ENCODE measurements at places on chromosomes 5 and 9.

DNA sequence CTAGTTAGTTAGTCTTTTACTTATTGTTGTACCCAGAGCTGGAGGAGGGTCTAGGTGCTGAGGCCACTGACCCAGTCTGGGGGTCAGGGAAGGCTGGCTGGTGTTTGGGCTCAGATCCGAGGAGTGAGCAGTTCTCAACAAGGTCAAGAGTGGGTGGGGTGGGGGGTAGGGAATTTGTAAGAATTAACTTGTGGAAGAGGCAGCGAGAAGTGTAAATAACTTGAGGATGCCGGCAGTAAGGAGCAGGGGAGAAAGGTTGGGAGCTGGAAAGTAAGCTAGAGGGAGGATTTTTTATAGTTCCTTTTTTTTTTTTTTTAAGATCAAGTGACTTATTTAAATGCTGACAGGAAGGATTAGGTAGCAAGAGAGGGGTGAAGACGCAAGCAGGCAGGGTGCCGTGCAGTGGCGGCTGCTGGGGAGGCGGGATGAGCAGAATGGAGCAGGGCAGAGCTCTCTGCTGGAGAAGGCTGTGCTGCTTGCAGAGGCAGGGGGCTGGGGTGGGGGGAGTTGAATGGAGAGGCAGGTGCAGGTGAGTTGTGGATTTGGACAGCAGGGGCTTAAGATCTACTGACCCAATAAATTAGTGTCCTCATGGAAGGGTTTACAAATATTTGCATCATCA is 35.3 kb upstream of the SMIM32 start:
- no peak for DNase-seq

DNA sequence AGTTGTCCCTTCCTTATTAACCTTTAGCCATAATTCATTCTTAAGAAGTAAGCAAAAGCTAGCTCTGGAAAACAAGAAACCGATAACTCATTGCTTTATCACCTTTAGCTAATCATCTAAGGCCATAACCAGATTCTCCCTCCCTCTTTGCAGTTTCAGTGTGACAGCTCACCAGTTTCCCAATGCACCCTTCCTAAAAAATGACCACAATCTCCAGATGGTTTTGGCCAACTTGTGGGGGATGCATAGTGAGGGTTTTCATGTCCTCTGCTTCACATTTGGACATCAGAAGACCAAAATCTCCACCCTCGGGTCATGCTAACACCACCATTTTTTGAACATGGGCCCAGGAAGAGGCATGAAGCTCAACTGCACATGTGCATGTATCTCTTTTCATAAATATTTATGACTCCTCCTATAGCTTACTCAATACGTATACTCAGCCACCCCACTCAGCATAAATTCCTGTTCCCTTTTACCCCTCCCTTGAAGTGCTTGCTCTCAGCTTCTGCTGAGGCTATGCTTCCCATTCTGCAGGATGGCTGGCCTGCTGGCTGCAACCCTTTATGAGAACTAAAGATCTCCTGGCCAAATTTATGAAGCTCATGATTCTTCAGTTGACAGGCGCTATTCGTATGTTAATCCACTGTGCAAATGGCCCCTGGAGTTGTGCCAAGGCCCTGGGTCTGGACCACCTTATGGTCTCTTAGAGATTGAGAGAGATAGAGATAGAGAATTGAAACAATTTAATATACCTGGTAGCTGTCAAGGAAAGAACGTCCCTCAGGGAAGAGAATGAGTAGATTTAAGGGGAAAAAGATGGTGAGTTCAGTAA is 14.8 kb downstream of the PPP3R2 start:
- no peak for DNase-seq

DNA sequence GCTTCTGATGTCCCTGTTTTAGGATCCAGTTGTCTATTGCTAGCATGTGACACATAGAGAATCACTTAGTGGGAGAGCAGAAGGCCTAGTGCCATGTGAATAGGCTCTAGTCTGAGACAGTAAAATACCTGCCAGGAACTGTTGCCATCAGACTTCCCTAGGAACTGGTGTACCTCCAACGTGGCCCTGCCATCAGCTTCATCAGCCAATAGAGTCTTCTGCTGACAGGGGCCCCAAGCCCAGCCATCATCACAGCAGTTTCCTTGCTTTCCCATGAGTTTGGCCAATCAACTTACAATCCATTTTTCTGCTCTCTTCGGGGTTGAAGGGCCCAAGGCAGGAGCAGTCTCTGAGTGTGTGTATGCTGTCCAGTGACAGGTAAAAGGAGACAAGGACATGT is 128.4 kb upstream of the ADRA1B start:
- DNase-seq = no peak

DNA sequence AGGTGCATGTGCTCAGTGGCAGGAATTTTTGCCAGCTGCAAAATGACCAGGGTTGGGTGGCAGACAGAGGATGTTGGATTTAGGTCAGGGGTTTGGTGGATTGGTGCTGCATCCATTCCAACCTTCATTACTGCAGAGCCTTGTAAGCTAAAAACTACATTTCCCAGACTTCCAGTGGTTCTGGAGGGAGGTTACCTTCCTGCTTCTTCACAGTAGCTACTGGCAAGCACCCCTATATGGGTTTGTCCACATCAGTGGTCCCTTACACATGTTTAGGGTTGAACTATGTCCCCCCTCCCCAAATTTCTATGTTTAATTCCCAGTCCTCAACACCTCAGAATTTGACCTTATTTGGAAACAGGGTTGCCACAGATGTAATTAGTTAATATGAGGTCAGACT is 20.7 kb upstream of the IL17B start:
- no peak for DNase-seq

DNA sequence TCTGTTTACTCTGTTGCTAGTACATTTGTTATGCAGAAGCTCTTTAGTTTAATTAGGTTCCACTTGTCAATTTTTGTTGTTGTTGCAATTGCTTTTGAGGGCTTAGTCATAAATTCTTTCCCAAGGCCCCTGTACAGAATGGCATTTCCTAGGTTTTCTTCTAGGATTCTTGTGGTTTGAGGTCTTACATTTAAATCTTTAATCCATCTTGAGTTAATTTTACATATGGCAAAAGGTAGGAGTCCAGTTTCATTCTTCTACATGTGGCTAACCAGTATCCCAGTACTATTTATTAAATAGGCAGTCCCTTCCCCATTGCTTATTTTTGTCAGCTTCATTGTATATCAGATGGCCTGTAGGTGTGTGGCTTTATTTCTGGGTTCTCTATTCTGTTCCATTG is 792.4 kb downstream of the PTPRD start:
- DNase-seq = no peak

DNA sequence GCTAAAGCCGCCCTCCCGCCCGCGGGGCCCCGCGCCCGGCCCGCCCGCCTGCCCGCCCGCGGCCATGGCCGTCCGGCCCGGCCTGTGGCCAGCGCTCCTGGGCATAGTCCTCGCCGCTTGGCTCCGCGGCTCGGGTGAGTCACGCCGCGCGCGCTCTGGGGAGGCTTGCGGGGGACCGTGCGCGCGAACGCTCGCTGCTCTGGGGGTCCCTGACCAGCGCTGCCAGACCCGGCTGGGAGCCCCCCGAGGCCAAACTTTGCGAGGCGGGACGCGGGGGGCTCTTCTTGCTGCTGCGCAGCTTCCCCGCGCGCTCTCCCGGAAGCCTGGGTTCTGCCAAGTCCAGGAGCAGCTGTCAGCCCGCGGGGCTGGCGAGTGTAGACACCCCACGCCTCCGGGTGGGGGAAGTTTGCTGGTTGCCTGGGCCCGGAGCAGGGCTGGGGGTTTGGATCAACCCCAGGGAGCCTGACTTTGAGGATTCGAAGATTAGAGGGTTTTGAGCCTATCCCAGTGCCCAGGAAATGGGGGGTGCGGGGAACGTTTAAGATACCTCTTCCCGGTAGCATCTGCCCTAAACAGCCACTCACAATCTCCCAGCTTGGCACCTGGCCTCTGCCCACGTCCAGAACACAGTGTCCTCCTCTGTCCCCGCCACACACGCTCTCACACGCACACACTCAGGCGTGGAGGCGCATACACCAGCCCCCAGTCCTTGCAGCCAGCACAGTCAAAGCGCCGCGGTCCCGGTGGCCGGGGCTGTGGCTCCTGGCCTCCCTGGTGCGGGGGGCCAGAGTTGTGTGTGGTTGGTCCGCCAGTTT is 535 bp downstream of the UNC5A start:
- no peak for DNase-seq

- DNase-seq = peak; percentile 51
These were observed 796 bp upstream of the GADD45G start for GRCh38 chr9:89603767-89604665.

DNA sequence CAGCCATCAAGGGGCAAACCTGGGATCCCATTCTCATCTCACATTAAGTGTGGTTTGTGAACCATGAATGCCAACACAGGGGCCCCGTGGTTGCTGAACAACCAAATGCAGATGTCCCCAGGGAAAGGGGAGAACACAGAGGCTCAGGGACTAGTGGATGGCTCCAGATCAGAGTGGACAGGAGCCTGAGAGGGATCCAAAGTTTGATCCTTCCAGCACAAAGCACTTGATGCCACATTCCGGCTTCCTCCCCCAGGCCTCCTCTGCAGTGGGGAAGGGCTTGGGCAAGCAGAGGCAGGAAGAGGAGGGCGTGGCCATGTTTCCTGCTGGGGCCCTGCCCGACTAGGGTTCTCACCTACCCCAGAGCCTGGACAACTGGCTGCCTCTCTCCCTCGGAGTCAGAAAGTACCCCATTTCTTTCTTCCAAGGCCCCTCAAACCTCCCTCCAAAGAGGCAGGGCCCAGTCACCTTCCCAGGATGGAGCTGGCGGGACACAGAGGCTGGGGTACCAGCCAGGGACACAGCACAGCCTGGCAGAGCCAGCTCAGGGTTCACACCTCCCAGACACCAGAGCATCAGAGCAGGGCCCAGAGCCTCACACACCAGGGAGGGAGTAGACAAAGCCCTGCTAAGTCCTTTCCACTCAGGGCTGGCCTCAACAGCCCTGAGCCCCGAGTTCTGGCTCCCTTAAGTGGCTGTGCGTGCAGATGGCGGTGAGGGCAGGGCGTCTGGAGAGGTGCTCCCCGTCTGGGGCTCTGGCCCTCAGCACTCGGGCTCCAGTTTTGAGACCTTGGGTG is 4.3 kb upstream of the RNF44 start:
- peak; percentile 24 for DNase-seq

DNA sequence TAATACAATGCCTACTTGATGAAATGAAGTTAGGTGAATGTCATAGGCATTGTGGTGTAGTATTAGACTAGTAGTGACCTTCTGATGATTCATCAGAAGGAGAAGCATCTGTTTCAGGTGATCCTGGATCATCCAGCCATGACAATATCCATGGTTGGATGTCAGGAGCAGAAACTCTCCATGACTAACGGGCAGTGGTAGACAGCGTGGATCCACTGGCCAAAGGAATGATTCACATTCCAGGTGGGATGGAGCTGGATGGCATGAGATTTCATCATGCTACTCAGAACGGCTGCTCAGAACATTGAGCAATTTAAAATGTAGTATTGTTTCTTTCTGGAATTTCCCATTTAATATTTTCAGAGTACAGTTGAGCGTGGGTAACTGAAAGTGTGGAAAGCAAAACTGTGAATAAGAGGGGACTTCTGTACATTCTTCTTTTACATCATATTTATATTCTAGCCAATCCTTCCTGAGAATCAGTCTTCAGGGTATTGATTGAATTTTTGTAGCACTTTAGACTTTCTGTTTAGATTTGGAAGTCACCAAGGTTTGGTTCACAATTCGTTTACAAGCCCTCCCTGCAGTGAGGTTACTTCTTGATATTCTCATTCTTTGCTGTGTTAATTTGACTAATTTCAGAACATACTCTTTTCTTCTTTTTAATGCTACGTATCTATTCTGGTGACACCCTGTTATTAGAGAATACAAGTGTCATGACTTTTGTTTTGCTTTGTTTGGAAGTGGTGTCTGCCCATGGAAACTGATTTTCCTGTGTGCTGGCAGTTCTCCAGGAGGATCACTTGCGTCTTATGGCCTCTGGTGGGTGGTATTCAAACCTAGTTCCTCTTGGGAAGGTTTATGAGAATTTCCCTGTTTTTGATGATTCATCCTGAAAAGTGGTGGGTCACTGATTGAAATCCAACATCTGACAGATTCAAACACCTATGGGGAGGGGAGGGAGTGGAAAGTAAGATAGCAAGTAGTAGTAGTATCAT is 12.2 kb upstream of the CLINT1 start:
- DNase-seq = no peak

DNA sequence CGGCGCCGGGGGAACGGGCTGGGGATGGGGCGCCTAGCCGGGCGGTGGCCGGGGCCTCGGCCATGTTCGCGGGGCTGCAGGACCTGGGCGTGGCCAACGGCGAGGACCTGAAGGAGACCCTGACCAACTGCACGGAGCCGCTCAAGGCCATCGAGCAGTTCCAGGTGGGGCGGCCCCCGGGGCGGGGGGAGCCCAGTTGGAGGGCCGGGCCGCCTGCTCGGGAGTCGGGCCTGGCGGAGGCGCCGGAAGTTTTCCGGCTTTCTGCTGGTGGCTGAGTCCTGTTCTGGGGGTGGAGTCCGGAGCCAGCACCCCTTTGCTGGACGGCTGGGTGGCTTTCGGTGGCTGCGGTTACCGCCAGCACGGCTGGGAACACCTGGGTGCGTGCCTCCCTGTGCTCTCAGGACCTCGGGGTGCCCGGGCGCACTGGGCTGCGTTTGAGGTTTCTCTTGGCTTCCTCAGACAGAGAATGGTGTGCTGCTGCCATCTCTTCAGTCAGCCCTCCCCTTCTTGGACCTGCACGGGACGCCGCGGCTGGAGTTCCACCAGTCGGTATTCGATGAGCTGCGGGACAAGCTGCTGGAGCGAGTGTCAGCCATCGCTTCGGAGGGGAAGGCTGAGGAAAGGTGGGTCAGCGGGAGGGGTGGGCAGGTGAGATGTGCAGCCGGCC is 454 bp downstream of the NELFB start:
- no peak for DNase-seq

GRCh38 chr5:59249160-59249559 is 644.4 kb downstream of the PDE4D start:
- DNase-seq = no peak

GRCh38 chr5:133994990-133995333 is 9.8 kb downstream of the VDAC1 start:
- DNase-seq = no peak

GRCh38 chr9:123835821-123836220 is 94.1 kb downstream of the DENND1A start:
- no peak for DNase-seq

DNA sequence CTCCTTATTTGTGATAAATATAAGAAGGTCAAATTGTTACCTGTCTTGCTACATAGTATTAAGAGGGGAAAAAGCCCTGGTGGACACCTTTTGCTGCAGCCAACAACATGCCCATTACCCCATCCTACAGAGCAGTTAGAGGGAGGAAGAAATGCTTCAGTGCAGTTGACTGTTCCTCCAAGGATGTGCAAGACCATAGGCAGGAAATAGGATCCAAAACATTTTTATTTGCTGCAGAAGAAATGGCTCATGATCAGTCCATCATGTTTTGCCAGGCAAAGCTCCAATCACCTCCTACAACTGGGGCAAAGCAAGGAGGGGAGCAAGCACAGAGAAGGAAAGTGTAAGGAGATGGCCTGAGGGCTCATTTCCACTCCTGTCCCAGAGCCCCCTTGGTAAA is 399.1 kb upstream of the PIK3R1 start:
- DNase-seq = no peak

DNA sequence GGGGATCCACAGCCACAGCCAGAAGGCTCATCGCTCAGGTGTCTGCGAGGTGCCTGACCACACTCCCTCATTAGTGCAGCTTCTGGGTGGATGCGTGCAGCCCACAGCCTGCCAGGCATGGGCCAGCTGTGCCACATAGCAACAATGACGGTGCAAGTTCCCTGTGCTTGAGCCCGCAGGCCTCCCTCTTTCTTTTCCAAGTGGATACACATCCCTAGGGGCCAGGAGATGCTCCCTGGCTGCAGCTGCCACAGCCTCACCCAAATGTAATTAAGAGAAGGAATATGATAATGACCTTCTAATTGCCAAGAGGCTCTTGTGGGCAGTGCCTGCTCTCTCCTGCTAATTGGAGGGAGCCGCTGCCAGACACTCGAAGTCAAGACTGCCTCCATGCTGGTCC is 116.0 kb upstream of the PPP1R26 start:
- no peak for DNase-seq

- DNase-seq = no peak
These were observed 175.4 kb downstream of the RGS3 start for GRCh38 chr9:113638897-113639296.
